ENCODE measurements at places on chromosomes 6 and 20.

DNA sequence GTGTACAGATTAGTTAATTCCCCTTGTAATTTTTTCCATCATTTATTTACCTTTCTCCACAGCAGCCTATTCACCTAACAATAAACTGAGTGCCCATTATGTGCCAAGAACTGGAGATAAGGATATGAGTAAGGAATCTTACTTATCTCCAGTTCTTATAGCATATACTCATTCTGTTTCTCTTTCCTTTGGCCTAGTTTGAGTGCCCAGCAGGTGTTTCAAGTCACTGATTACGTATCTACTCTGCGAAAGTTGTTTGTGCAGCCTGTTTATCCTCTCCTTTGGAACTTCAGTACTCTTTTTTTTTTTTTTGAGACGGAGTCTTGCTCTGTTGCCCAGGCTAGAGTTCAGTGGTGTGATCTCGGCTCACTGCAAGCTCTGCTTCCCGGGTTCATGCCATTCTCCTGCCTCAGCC is 17.3 kb upstream of the POU5F1 start:
- DNase-seq = no peak

GRCh38 chr6:142851601-142852000 is 93.4 kb downstream of the HIVEP2 start:
- no peak for DNase-seq

DNA sequence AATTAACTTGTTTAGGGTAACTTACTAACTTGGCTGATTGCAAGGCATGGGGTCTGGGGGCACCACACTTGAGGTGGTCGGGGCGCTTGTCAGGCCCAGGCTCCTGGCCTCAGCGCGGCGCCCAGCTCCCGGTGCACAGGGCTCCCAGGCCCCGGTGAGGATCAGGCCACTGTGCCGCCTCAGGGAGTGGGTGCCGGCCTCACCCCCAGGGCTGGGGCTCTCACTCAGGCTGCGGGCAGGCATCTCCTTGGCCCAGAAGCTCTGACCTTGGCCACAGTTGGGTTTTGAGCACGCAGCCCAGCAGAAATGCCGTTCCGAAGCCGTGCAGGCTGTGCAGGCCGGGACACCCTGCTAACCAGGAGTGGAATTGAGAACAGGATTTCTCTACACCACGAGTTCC is 37.8 kb upstream of the BHLHE23 start:
- DNase-seq = no peak

GRCh38 chr6:163630572-163630971 is 216.1 kb downstream of the QKI start:
- DNase-seq = no peak

DNA sequence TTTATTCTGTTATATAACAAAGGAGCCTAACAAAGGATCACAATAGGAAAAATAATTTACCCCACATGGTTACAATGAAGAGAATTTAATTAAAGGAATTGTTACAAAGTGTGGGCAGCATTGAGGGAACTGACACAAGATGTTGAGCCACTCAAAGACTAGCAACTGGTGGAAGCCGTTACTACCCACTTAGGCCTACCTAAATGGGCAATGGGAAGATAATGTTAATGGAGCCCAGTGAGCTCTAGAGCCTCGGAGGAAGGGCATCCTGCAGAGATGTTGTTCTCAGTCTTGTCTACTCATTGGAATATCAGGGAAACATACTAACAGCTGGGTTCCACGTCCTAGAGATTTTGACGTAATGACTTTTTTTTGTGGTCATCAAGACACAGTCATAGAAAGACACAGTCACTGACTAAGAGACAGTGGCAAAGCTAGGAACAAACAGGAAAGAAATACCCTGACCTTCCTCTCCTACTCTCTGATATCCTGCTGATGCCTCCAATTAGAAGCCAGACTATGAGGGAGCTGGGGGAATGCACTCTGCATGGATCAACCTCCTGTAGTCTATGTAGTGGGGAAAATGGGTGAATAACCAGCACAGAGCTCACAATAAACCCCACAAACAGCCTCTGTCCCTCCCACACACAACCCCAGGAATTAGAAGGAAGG is 523.8 kb upstream of the FLRT3 start:
- no peak for DNase-seq

- no peak for DNase-seq
Measured at GRCh38 chr20:40728470-40728869, 39.4 kb upstream of the MAFB start.

- DNase-seq = peak; percentile 11
Measured at GRCh38 chr6:136788069-136788902, 4.0 kb downstream of the MAP3K5 start.

- DNase-seq = no peak
Measured at GRCh38 chr6:169189686-169190085, 64.0 kb downstream of the THBS2 start.

DNA sequence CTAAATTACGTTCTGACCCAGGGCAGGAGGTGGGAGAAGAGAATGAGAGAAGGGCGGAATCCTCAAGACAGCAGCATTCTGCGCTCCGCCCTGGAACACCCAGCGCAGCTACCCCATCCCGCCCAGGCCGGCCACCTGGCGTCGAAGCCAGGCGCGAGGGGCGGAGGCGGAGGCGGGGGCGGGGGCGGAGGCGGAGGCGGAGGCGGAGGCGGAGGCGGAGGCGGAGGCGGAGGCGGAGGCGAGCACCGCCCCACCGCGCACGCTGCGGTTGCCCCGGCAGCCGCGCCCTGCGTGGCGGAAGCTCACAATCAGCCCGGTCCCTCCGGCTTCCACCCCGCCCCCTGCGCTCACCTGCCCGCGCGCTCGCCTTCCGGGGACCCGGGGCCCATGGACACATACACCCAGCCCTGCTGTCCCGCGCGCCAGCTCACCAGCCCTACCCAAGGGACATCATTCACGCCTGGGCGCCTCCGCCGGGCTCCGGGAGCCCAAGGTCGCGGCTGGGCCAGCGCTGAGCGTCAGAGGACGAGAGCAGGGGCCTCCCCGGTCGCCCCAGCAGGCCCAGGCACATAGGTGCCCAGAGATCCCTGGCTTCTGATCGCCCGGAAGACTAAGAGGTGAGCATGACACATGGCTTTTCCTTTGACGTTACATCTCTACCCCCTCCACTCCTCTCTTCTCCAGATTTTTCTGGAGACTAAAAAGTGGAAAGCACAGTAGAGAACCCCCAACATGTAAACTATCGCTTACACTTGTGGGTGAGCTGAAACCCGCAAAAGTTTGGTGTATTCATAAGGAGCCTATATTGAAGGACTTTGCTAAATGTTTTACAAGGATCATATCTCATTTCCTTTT is at the start of gene ANKEF1:
TSS of gene ANKEF1 (plus strand) at position 271 of the 855 bp plus-strand sequence. CDS start 3,315 bp downstream, outside the sequence.
- DNase-seq = peak; percentile 85

DNA sequence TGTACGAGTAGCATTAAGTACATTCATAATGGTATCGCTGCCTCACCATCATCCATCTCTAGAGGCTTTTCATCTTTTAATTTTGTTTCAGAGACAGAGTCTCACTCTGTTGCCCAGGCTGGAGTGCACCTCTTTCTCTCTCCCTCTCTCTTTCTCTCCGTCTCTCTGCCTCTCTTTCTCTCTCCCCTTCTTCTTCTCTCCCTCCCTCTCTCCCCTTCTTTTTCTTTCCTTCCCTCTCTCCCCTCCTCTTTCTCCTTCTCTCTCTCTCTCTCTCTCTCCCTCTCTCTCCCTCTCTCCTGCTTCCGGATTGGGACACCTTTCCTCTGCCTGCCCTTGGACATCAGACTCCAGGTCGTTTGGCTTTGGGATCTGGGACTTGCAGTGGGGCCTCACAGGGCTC is 17.6 kb upstream of the TAF4 start:
- DNase-seq = no peak

DNA sequence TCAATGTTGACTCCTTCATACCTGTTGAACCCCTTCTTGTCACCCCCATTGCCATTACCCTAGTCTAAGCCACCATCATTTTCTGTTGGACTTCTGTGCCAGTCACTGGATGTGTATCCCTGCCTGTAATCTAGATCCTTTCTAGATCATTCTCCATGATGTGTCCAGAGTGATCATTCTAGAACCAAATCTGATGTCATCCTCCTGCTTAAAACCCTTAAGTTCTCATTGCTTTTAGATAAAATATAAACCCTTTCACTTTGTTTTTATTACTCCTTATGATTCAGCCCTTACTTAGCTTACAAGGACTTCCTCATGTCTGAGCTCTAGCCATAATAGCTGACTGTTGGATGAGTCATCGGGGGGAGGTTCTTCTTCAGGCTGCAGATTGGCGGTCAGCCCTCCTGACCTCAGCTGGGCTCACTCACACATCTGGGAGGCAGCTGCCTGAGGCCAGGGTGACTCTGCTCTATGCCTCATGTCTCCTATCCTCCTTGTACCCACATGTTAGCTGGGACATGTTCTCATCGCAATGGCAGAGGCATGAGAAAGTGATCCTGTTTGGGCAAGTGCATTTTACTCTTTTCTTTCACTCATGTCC is 287.6 kb downstream of the ESR1 start:
- no peak for DNase-seq

DNA sequence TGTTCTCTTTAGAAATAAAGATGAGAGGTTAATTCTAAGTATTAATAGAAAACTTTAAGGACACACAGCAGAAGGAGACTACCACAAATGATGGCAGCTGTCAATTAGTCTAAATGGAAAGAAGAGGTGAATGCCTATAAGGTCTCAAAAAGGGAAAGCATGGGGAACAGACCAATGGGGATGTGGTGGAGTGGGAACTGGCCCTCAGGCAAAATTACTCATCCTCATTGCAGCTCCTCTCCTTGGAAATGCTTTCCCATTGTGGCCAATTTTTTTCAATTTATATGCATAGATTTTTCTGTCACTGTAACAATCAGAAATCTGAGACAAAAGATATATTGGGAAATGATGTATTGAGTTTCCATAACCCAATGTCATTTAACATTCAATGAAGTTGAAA is 222.9 kb upstream of the DEFB112 start:
- DNase-seq = no peak

GRCh38 chr20:17541996-17542395 is 10.8 kb upstream of the BFSP1 start:
- no peak for DNase-seq

DNA sequence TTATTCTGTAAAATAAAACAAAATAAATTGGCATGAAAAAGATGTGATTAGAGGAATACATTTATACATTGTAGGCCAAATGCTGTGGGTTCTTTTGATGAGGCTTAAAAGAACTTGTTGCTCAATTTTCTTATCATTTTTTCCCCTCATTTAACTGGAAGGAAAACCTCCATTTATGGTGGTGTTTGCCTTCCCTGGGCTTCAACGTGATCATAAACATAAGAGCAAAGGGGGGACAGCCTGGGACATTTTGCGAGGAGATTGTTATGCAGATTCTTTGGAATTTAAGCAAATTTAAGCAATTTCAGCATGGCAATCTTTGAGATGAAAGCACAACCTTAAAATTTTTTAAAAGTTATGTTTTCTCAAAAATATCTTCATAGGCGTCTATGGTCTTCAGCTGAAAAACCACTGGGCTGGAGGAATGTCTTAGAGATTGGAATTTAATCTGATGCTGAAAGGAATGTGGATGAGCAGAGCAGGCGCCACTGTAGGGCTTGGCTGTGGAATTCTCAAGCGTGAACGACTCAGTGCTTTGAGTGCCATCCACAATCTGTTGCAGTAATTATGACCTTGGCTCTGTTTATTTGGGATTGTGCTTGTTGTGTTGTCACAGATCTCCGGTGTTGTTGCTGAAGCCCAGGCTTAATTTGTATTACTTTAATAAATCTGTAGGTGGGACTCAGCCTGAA is 149.4 kb upstream of the MLIP start:
- DNase-seq = no peak

- no peak for DNase-seq
Measured at GRCh38 chr6:73666393-73666792, 12.6 kb upstream of the SLC17A5 start.

GRCh38 chr20:37408302-37409193 is 62.6 kb downstream of the SRC start:
- no peak for DNase-seq

DNA sequence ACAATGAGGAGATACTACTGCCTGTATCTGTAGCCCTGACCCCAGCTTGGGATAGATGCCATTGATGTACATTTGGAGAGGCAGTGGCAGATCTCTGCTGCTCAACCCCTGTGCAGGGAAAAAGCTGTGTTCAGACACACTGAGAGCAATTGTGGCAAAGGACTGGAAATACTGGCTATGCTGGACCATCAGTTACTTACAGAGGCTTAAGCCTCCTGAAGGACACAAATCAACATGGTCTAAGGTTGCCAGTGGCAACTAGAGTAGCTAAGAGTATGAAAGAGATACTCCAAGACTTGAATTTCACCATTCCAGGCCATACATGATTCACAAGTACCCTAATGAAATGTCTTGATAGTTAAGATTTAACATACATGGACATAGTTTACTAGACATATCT is 32.4 kb upstream of the ENPP4 start:
- DNase-seq = no peak

DNA sequence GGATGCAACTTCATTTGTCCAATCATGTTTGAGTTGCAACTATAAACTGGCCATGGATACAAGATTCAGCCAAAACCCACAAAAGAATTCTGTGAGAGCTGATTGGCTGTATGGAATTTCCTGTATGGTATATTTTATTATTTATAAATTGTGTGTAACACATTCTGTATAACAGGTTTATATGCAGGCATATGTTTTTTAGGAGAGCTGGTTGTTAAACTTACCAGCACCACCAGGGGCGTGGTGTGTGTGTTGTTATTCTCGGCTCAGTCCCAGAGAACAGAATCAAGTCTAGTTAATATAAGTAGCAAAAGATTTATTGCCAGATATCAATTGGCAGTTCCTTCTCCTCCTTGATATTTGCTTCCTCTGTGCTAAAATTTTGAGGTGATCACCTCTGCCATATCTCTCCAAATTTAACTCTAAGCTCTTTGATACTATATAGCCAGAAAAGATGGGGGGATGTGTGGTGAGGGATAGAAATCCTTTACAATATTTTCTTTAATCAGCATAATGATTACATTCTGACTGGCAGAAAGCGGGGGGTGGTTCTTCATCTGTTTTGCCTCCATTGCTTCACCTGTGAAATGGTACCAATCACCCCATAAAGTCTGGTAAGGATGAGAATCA is 22.9 kb downstream of the CNBD2 start:
- DNase-seq = peak; percentile 19

- no peak for DNase-seq
Measured at GRCh38 chr6:34260576-34261267, 11.9 kb upstream of the SMIM29 start.

GRCh38 chr6:131954775-131955107 is 3.6 kb upstream of the CCN2 start:
- DNase-seq = no peak

GRCh38 chr6:71124340-71124739 is 164.3 kb upstream of the OGFRL1 start:
- DNase-seq = no peak

DNA sequence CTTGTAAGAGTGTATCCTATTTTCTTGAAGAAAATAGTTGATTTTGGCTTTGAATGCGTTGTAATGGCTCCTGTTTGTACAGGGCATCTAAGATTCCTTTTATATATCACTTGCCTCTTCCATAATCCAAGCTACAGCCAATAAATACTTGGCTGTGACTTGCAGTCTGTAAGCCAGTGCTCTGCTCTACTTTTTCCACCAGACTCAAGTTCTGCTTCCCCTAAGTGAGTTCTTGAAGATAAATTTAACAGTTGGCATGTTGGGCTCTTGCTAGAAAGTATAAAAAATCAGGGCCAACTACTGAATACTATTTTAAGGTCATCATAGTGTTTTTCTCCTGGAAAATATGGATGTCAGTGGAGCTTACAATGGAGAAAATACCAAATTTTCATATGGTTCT is 36.5 kb upstream of the SCGN start:
- DNase-seq = no peak

GRCh38 chr6:24464253-24465038 is 24.9 kb downstream of the GPLD1 start:
- no peak for DNase-seq

GRCh38 chr6:64733433-64733832 is 973.6 kb downstream of the EYS start:
- DNase-seq = no peak

Data from activated CD4-positive, alpha-beta T cell treated with anti-CD3 and anti-CD28 coated beads, Interleukin-2, amount 10 ng/mL, durations not matched to agents 7 days and 5 days (primary cell).